ENCODE measurements at places on chromosomes 5 and 9.

- no peak for DNase-seq
These were observed 115.8 kb downstream of the CWC27 start for GRCh38 chr5:64884541-64884940.

GRCh38 chr5:126716861-126717260 lies 60.1 kb upstream of the LMNB1 start:
- no peak for DNase-seq

- no peak for DNase-seq
These were observed 58.3 kb upstream of the PLPP6 start for GRCh38 chr9:4603830-4604229.

GRCh38 chr5:34499001-34499734 lies 157.0 kb upstream of the RAI14 start:
- DNase-seq = peak; percentile 72

GRCh38 chr9:114086009-114086408 lies 7.9 kb upstream of the AMBP start:
- DNase-seq = no peak

GRCh38 chr5:10445352-10445751 lies 3.7 kb downstream of the ROPN1L start:
- no peak for DNase-seq

GRCh38 chr9:2335260-2335659 lies 286.3 kb upstream of the VLDLR start:
- no peak for DNase-seq

DNA sequence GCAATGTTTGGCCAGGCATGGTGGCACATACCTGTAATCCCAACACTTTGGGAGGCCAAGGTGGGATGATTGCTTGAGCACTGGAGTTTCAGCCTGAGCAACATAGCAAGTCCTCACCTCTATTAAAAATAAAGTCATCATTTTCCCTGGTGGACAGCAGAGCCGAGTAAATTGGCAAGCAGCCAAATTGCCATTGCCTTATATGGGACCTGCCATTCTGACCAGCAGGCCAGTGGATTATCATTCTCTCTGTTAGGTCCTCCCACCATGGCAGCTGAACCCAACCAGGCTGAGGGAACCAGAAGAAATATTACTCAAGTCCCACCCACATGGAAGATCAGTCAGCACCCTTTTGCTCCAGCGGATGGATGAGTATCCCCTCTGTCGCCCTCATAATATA lies 1829.9 kb downstream of the EFNA5 start:
- no peak for DNase-seq

- no peak for DNase-seq
These were observed 40.7 kb upstream of the S1PR3 start for GRCh38 chr9:88950341-88951154.
